ENCODE measurements at places on chromosomes 1 and 21.

DNA sequence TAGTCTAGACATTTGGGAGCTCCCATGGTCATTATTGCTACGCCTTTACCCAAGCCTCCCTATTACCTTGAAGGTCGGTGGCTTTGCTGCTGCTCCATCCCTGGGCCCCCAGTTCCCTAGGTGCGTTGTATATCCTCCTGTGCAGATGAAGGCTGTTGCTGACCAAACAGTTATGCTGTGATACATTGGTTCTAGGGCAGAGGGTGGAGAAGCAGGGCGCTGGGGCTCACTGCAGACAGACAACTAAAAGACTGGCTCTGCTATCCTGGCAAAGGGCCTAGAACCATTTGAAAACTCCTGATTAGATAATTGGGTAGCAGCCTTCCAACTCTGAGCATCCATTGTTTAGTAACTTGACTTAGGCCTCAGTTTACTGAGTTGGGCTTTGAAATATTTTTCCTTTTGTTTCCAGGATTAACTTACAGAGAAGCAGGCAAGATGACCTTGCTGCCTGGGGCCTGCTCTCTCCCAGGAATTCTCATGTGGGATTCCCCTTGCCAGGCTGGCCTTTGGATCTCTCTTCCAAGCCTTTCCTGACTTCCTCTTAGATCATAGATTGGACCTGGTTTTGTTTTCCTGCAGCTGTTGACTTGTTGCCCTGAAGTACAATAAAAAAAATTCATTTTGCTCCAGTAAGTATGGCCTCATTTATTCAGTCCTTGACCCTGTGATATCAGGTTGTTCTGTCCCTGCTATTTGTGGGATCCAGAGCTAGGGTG lies 15.5 kb downstream of the CHI3L2 start:
- DNase-seq = no peak

DNA sequence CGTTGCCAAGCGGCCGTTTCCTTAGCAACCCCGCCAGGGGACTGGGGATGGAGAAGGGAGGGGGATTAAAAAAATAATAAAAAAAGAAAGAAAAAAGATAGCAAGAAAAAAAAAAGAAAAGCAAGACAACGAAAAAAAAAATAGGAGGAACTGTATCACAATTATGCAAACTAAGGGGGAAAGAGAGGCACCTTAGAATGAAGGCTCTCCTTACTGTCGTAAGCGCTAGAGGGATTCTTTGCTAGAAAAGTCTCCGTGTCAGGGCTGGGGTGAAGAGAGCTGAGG lies 625 bp upstream of the NEGR1 start:
- no peak for DNase-seq

- no peak for DNase-seq
Measured at GRCh38 chr1:44000122-44000665, 8.8 kb downstream of the CCDC24 start.

GRCh38 chr1:162310337-162310736 lies 66.3 kb downstream of the SPATA46 start:
- no peak for DNase-seq

GRCh38 chr1:200493344-200493743 lies 83.5 kb upstream of the ZNF281 start:
- DNase-seq = no peak

- DNase-seq = no peak
Measured at GRCh38 chr1:87144316-87144895, 184.3 kb upstream of the LMO4 start.

- DNase-seq = no peak
Measured at GRCh38 chr1:112251766-112252506, 144.1 kb upstream of the CTTNBP2NL start.

All from HAP-1 (cell line).